ENCODE measurements at places on chromosomes 12 and 14. TPM values are rescaled to one million over a fixed set of nuclear protein-coding genes. Genes with fewer than 3 reads are reported as not detected.

DNA sequence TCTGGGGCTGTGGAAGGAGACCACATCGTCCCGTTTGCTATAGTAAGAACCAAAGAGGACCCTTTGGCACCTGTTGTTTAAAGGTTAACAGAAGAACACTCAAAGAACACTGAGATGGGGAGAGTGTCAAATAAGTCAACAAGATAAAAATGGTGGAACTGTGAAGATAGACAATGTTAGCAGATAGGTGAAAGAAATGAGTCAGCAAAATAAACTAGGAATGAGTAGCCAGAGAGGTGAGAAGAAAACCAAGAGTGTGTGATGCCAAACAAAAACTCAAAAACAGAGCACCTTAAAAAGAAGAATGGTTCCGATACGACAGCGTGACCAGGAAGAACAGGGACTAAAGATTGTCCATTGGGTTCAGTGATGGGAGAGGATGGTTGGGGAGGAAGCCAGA, 74.7 kb upstream of the PIWIL1 start:
- no peak overlapping the region for H3K27ac ChIP-seq
- no peaks in the 10 kb centered on the region for H3K36me3 ChIP-seq
- no peaks in the 10 kb centered on the region for H3K27me3 ChIP-seq
- no peak overlapping the region for H3K4me3 ChIP-seq
- H3K4me1 ChIP-seq = no peaks in the 10 kb centered on the region
- no peak for DNase-seq

DNA sequence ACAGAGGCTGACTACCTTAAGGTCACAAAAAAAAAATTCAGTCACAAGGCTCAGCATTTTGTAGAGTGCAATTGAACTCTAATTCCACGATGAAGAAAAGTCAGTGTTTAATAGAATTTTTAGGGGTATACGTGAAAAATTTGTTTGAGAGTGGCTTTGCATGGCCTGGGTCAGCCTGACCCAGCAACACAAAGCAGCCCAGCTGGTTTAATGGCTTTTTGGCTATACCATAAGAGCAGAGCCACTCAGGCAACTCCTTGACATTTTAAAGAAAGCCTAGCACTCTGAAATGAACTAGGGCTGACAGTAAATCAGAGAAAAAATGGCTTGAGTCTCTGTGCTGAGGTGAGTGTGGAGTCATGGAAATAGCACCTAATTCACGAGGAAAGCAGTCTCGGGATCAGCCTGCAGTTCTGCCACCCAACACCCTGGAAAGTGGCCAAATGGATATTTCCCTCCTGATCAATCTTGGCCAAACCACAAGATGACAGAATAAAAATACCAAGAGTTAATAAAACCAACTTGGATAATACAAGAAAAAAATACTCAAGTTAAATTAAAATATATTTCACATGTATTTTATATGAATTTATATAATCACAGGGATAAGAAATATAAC, 59.5 kb downstream of the GALNT4 start:
- no peak overlapping the region for H3K27ac ChIP-seq
- H3K36me3 ChIP-seq = no peaks in the 10 kb centered on the region
- H3K27me3 ChIP-seq = no peaks in the 10 kb centered on the region
- no peak overlapping the region for H3K4me3 ChIP-seq

The SPIC gene
- not detected for total RNA-seq

- no peak overlapping the region for H3K4me3 ChIP-seq
- DNase-seq = no peak
- H3K27me3 ChIP-seq = no peaks in the 10 kb centered on the region
- no peak overlapping the region for H3K27ac ChIP-seq
- H3K4me1 ChIP-seq = no peaks in the 10 kb centered on the region
- H3K36me3 ChIP-seq = no peaks in the 10 kb centered on the region
Observed at GRCh38 chr12:85029456-85029855, 6.6 kb downstream of the TSPAN19 start.

DNA sequence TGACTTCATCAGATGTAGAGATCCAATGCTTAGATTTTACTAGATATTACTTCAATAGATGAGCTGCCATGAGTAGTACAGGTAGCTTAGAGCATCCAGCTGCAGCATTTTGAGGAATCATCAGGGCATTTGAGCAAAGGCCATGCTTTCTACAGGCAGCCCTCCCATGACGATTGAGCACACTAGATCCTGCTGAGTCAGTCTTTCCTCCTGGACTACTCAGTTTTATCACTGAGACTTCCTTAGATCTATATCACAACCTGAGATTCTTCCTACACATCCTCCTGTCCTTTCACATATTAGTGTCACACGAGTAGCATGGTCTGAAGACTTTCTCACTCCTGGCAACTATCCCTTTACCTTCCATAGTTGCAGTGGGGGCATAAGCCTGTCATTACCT, 1401.8 kb downstream of the FSCB start:
- no peaks in the 10 kb centered on the region for H3K36me3 ChIP-seq
- no peaks in the 10 kb centered on the region for H3K4me1 ChIP-seq
- no peak for DNase-seq

All from activated CD4-positive, alpha-beta memory T cell treated with anti-CD3 and anti-CD28 coated beads for 36 hours (primary cell).